ENCODE measurements at places on chromosomes 11 and 22.

- no peak for DNase-seq
Observed at GRCh38 chr22:38270091-38270992, 2.5 kb downstream of the TMEM184B start.

DNA sequence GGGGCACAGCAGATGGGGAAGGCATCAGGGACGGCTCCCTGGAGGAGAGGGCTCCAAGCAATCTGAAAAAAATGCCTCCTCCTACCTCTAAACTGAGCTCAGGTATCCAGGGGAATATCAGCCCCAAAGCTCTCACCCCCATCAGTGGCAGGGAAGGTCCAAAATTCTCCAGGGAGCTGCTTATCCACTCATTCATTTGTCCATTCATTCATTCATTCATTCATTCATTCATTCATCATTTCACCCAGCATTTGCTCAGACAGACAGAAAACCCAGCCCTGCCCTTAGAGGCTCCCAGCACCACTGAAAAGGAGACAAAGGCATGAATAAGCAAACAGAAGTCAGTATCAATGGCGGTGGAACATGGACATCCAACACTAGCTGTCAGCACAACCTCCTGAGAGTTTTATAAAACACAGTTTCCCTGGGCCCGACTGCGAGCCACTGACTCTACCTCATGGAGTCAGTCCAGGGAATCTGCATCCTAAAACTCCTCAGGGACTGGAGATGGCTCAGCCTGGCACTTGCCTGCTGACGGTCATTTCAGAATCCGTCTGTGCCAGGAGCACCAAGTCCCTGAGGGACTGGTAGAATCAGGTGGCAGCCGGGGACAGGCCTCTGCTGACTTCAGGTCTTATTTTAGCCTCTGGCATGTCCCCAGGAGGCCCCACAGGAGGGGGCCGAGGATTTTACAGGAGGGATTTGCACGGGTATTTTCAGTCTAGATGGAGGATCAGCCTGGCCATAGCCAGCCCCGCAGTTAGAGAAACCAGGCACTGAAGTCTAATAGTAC lies 164.6 kb downstream of the MN1 start:
- no peak for DNase-seq

DNA sequence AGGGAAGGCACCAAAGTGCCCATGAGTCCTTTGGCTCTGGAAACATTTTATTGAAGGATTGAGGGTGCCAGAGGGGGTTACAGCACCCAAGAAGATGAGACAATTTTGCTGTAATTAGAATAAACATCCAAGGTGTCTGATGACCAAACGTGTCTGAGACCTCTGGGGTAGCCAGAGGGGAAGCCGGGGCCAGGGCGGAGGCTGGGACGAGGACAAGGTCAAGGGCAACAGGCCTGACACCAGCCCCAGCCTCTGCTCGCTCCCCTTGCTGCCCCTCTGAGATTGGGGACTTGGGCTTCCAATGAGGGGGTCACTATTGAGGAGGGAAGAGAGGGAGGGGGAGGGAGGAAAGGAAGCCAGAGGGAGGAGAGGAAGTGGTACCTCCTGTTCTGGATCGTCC lies 25.6 kb downstream of the TMPRSS6 start:
- DNase-seq = no peak

GRCh38 chr22:49693416-49693815 lies 134.3 kb downstream of the BRD1 start:
- DNase-seq = no peak

DNA sequence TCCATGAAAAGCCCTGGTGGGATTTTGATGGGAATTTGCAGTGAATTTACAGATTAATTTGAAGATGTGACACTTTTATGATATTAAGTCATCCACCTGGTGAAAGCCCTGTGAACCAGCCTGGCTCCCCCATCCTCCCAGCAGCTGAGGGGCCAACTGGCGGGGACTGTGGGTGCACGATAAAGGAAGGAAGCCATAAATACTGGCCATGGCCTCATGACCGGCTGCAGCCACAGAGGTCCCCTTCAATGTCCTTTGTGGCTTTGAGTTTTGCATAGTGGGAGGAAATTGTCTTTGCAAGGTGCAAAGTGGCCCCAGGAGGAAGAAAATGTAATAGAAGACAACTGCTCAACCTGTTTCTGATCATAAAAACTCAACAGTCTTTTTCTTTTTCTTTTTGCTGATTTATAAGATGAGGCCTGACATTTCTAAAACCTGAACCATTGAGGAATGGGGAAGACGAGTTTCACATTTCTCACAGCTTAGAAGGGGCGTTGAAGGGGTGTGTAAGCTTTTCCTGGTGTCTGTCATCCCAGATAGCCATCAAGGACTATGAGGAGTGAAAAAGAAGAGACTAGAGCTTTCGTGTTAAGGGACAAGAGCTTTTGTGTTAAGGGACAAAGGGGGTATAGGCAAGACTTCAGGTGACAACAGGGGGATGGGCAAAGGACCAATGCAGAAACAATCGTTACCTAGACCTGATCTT lies 6.3 kb upstream of the NDUFV1 start:
- DNase-seq = no peak

GRCh38 chr11:81570669-81571068 lies 1163.0 kb downstream of the FAM181B start:
- no peak for DNase-seq

GRCh38 chr22:27409299-27409698 lies 392.3 kb downstream of the MN1 start:
- DNase-seq = no peak

DNA sequence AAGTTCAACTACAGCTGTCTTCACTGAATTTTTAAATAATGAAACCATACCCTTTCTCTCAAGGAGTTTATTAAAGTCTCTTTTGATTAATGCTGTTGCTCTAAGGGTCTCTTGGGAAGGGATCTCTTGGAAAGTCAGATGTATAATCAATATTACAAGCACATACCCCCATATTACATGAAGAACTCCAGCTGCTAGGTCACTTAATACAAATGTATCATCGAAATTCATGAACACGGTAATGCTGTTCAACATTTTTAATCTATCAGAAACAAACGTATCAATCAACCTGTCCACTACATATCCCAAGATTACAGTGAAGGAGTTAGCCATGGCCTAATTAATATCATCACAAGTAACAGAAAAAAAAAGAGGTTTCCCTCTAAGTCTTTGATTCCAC lies 383.2 kb upstream of the ARHGAP42 start:
- no peak for DNase-seq

DNA sequence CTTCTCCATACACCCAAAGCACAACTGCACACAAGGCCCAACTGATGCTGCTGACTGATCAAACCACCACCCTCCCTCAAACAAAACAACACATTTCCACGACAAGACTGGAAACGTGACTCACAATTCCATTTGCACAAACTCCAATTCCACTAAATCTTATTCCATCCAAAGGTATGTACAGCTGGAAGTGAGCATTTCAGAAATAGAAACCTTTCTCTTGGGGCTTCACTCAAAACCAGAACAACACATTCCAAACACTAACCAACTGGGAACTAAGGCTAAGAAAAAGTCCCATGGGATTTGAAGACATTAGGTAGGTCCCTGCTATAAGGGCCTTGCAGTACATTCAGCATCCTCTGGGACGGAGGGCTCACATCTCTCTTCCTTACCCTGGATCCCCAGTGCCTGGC lies 19.6 kb downstream of the MORC2 start:
- no peak for DNase-seq

DNA sequence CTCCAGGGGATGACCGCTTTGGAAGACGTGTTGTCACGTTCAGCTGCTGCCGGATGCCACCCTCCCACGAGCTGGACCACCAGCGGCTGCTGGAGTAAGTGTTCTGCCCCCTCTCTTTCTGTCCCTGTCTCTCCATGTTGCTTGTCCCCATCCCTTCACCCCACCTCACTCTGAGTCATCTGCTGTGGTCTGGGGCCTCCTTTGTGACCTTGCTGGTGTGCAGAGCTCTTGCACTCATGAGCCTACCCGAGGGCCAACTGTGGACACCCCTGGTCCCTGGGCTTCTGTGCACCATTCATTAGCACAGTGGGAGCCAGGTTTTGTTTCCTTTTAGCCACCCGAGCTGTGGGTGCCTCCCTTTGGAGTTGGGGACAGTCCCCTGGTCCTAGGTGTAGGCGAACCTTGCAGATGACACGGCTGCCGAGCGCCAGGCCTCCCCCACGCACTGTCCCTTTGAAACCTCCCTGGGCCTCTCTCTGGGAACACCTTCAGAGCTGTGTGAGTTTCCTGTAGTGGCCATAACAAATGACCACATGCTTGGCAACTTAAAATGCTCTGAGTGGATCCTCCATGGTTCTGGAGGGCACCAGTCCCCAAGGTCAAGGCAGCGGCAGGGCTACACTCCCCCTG lies 49.8 kb downstream of the ARHGAP8 start:
- no peak for DNase-seq

GRCh38 chr11:46896719-46897406 lies 21.5 kb downstream of the LRP4 start:
- peak; percentile 57 for DNase-seq

DNA sequence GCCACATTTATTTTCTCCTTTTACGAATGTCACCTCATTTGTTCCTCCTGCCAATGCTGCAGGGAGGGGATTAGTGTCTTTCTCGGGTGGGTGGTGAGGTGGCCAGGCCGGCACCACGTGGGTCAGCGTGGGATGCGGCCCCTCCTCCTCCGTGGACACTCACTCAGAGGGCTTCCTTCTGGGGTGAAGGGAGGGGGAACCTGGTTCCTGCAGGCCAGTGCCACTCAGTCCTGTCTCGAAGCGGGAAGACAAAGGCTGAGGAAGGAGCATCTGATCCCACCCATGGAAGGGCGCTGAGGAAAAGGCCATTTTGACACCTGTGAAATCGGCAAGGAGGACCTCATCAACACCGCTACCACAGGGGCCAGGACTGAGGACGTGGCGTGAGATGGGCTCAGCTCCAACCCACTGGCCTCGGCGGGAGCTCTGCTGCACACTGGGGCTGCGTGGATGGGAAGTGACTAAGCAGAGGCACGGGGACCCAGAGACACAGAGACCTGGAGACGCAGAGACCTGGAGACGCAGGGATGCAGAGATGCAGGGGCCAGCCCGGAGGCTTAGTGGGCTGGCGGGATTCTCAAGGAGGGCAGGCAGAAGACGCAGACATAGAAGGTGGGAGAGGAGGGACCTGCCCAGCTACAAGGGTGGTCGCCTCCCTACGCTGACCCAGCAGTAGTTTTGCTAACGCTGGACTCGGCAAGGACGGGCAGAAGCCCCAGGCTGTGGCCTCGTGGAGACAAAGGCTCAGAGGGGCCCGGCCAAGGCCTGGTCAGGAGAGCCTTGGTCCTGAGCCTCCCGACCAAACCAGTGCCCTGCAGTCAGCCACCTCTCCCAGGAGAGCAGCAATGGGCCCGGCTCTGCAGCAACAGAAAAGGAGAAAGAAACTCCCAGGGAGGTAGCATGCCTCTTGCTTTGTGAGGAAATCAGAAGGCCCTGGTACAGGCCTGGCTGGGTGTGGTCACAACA lies 1071.2 kb downstream of the BRD1 start:
- no peak for DNase-seq

DNA sequence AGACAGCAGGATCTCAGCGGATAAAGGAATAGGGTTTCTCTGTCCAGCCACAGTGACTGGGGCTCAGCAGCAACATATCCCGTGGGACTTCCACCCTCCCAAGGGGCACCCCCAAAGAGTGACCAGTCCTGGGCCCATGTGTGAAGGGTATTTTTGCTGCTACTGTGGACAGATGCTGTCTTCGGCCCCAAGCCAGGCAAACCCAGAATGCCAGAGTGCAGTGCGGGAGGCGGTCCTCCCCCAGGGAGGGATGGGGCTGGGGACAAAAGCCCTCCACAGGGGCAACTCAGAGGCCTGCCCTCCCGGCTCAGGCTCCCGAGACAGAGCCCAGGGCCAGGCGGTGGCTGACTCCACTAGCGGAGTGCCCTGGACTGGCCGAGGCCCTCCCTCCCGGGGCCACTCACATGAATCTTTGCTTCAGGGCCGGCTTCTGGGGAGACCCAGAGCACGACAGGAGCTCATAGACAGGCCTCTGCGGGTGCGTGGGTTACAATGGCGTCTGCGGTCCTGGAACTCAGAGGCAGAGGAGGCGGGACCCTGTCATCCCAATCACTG lies 34.7 kb upstream of the WNT7B start:
- DNase-seq = no peak

All from DMS153 (cell line).